ENCODE measurements at places on chromosomes 12 and 14.

- no peak for DNase-seq
These were observed 70.8 kb downstream of the KCNA5 start for GRCh38 chr12:5114436-5114835.

GRCh38 chr14:101975231-101975630 is 10.9 kb downstream of the DYNC1H1 start:
- no peak for DNase-seq

- DNase-seq = no peak
These were observed 521.2 kb downstream of the MED13L start for GRCh38 chr12:115756271-115756670.

- DNase-seq = no peak
These were observed 970 bp downstream of the CDH24 start for GRCh38 chr14:23056145-23056955.

GRCh38 chr12:39186744-39187143 is 256.2 kb downstream of the KIF21A start:
- no peak for DNase-seq

- DNase-seq = no peak
These were observed 39.3 kb downstream of the PITPNM2 start for GRCh38 chr12:123111498-123112165.

GRCh38 chr12:113366827-113367226 is 8.4 kb downstream of the PLBD2 start:
- DNase-seq = no peak

DNA sequence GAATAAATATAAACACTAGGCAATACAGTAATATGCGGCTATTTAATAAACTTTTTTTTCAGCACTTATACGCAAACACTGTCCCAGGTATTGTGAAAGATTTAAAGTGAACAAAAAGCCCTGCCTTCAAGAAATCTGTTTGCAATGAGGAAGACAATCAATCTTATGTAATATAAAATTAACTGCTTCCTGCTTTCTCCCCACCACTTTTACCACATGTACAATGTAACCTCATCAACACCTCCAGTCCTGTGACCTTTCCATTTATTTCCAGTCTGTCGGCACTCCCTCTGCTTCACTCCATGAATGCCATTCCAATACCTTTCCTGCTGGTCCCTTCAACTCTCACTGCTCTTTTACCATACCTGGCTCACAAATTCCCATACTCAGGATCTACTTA is 10.5 kb downstream of the SNX6 start:
- DNase-seq = no peak

DNA sequence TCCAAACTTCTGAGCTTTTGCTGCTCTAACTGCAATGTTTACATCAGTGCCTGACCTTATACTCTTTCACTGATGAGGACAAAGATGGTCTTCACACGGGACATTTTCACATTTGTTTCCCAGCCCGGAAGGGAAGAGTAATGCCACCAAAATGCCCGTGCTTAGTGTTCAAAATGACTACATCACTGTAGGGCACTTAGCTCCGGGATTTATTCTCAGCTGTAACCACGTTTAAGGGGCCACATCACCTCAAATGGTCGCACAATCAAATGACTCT is 2.9 kb downstream of the GSG1 start:
- DNase-seq = no peak

DNA sequence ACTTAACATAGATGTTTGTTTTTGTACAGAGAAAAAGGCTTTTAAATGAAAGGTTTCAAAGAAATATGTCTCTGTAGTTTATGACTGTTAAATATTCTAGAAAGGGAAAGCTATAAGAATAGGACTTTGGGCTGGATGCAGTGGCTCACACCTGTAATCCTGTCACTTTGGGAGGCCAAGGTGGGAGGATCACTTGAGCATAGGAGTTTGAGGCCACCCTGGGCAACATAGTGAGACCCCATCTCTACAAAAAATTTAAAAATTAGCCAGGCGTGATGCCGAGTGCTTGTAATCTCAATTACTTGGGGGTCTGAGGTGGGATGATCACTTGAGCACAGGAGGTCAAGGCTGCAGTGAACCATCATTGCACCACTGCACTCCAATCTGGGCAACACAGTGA is 11.4 kb downstream of the GPX2 start:
- DNase-seq = no peak
